Calu3 (cell line): ENCODE measurements at places on chromosomes 16 and 17.
A peak's percentile ranks its signal among the peaks of the same experiment; 100 is the strongest.

DNA sequence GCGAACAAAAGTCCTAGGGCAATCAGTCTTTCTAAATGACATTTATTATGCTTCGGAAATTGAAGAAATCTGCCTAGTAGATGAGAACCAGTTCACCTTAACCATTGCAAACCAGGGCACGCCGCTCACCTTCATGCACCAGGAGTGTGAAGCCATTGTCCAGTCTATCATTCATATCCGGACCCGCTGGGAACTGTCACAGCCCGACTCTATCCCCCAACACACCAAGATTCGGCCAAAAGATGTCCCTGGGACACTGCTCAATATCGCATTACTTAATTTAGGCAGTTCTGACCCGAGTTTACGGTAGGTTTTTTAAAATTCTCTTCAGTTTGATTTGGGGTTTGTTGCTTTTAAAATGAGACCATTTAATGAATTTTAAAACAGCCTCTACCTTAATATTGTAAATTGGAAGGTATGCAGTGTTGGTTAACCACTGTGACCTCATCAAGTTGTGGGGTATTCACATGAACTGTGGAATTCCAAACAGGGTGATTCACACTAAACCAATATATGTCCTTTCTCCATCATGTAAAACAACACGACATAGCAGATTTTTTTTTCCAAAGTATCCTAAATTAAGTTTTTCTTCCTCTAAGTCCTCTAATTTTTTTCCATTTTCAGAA, 6.2 kb upstream of the EVI2A start:
- DNase-seq = no peak

DNA sequence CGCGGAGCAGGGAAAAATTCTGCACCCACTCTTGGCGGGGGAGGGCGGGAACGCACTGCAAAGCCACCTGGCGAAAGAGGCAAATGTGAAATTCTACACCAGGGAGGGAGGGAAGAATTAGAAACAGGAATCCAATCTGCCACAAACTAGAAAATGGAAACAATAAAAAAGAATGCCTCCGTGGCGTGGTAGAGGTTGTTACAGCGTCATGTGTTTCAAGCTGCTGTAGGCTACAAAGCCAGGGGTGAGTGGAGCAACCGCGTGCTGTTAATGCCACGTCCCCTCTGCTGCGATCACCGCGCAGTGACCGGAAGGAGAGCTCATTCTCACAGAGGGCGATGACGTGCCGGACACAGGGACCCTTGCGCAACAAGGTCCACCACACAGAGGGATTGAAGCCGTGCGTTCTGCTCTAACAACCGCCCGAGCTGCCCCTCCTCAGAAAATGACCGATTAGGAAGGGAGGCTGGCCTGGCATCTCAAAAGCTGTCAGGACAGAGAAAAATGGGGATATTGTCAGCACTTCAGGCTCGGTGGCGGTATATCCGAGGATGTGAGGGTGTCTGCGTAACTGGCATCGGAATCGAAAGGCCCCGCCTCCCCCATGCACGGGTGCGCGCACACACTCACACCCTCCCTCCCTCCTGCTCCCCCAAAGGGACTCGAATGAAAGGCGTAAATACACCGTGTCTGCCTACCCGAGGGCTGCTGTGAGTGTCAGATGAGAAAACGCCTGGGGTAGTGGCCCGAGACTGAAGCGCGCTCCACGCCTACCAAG, 70.8 kb upstream of the TNRC6C start:
- DNase-seq = peak; percentile 47

- DNase-seq = no peak
Observed at GRCh38 chr17:4510618-4510941, 11.9 kb downstream of the SPNS2 start.

DNA sequence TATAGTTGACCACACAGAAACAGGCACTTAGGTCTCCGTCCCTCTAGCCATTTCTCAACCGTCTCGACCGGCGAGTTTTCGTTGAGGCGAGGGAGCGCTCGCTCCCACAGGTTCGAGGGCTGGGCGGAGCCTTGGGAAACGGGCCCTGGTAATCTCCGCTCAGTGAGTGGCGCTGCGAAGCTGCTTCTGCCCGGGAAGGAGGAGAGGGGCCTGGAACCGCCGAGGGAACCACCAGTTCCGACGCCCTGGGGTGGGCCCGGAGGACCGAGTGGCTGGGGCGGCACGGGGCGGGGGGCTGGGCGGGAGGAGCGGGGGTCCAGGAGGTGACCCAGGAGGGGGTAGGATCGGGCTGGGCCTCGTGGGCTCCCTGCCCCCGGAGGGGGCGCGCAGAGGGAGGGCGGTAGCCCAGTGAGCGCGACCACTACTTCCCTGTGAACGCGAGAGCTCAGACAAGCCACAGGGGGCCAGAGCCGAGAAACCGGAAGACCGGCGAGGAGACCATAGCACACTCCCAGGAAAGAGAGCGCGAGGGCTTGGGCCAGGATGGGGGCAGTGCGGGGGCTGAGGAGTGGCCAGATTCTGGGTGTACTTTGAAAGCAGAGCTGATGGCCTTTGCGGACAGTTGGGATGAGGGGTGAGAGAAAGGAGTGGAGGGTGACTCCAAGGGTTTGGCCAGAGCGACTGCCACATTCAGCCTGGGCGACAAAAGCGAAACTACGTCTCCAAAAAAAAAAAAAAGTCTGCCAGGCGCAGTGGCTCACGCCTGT, 29.9 kb upstream of the ARL4D start:
- peak; percentile 87 for DNase-seq

DNA sequence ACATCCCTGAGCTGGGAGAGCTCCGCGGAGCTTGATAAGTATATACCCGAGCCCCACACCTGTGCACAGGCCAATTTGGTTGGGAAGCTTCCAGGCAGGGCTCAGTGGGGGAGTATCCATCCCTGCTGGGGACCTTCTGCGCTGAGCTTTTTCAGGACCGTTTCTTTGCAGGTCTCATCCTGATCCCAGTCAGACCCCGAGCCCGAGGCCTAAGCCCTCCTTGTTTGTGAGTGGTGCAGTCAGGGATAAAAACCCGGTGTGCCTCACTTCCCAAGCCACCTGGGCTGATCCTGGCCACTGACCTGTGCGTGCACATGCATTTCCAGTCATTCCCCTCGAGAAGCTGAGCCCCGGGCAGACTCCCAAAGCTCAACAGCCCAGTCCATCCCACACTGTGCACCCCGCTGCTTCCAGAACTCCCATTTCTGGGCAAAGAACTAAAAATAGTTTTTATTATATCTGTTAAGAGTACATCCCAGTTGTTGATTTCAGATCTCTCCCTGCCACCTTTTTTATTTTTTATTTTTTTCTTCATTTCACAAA, 27.3 kb upstream of the NAT9 start:
- DNase-seq = no peak

DNA sequence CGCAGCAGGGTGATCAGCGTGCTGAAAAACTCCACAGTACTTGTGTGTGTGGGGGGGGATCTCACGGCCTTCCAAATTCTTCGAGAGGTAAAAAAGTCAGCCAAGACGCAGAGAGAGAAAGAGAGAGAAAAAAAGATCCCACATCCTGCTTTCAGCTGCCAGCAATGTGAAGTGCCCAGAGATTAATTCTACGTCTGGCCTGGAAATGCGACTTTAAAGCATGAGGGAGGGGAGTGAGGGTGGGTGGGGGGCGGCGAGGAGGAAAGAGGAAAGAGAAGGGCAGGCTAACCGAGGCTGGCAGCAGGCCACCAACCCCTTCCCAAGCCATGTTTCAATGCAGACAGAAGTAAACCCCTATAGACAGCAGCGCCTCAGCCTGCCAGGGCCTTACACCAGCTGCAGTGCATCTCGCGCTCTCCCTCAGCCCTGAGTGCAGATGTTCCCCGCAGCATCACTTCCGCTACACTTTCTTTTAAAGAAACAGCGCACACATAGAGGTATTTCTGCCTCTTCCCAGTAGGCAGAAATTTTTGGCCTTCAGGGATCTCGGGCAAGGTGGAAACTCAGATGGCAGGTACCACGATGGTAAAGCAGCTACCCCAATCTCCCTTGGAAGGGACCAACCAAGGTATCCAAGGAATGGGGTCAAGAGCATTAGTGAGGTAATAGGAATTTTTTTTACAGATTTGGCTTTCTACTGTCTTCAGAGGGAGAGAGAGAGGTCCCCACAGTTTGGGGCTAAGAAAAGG, 87.8 kb downstream of the SMG6 start:
- DNase-seq = no peak

- DNase-seq = peak; percentile 19
Observed at GRCh38 chr16:50627419-50627818, 53.7 kb downstream of the SNX20 start.

DNA sequence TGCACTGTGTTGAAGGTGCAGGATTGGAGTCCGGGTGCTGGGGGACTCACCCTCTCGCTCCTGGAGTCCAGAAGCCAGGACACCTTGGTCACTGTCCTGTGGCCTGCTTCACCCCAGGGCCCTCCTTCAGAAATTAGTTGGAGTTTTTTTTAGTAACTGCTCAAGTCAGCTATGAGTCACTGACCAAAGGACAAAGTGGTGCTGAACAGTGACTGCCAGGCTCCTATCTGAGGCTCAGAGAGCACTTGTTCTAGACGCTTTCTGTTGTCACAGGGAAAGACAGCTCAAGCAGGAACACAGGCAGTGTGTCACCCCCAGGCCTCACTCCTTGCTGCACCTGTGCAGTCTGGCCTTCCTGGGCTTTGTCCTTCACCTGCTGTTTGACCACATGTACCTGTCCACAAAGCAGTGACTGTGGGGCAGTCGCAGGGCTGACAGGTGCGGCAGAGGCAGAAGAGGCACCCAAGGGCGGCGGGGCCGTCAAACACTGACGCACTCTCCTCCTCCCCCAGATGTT, 4.1 kb upstream of the FAAP100 start:
- DNase-seq = peak; percentile 19

DNA sequence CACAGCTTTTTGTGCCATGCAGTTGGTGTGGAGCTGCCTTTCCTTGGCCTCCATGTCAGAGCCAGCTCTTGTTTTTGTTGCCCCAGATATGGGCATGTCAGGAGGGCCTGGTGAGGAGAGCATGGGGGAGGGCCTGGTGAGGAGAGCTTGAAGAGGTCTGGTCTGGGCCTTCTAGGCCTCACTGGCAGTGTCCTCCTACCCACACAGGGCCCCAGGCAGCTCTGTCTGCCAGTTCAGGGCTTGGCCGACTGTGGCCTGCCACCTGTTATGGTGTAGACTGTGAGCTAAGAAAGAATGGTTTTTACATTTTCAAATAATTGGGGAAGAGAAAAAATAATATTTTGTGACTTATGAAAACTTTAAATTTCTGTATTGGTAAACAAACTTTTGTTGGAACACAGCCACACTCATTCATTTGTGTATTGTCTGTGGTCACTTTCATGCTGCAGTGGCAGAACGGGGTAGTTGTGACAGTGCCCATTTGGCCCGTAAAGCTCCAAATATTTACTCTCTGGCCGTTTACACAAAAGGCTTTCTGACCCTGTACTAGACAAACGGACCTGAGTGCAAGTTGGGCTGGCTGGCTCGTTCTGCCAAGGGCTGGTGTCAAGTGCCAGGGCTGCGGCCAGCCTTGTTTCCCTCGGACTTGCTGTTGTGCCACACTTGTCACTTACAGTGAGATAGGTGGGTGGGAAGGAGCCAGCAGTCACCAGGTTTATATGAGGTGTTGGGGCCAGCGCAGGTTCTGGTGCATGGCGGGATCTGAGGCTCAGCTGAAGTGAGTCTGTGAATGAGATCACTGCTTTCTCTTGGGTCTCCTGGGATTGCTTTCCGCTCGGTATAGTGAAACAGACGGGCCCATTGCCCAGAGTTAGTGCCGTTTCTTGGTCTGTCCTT, 18.2 kb downstream of the PGS1 start:
- DNase-seq = no peak

DNA sequence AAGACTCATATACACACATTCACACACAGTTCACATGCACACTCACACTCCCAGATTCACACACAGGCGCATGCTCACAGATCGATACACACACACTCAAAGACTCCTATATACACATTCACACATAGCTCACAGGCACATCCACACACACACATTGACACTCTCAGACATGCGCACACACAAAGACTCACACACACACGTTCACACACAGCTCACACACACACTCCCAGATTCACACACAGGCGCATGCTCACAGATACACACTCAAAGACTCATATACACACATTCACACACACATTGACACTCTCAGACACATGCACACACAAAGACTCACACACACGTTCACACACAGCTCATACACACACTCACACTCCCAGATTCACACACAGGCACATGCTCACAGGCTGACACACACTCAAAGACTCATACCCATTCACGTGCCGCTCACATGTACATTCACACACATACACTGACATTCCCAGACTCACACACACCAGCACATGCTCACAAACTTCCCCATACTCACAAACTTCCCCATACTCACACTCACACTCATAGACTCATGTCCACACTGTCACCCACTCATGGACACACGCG, 25.6 kb upstream of the KRT17 start:
- DNase-seq = no peak

GRCh38 chr17:78206298-78206697, 7.8 kb upstream of the BIRC5 start:
- no peak for DNase-seq

- DNase-seq = no peak
Observed at GRCh38 chr16:30920891-30921290, 2.5 kb upstream of the FBXL19 start.

DNA sequence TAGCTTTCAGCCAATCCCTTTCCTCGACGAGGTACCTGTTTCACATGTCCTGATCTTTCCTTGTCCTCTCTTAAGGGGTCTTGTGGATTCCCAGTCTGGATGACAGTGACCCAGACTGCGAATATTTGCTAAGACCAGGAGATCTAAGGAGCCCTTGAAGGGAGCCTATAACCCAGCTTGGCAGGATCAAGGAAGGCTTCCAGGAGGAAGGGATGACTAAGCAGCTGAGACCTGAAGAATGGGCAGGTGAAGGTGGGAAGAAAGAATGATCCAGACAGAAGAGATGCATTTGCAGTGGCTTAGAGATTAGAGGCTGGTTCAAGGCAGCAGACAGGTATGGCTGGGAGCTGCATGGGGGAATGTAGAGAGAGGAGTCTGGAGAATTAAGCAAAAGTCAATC, 1.9 kb upstream of the PDK2 start:
- no peak for DNase-seq
